Activated naive CD4-positive, alpha-beta T cell treated with Interleukin-2 at 50 U/mL for 16 hours (primary cell): ENCODE measurements at places on chromosomes 11 and 22.

DNA sequence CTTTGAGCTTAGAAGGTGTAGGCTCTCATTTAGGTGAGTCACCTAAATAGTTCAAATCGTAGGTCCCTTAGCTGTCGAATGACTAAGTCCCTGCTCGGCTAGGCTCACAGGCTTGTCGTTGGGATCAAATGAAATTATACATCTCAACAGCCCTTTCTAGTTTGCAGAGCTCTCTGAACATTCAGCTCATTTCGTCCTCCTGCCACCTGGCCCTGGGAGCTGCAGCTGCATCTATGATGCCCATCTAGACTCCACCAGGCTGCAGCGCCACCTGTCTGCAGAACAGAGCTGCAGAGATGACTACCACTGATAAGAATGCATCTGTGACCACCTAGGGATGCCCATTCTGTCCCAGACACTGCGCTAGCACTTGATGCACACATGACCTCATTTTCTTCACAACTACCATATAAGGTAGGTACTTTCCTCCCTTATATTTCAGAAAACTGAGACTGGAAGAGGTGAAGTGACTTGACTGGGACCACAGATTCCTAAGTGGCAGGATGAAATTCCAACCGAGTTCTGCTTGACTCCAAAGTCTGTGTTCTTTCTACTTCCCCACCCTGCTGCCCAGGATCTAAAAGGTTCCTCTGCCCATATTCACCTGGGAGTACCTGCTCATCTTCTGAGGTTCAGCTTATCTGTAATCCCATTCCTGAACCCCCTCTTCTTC, 141.1 kb upstream of the NARS2 start:
- DNase-seq = peak; percentile 12

GRCh38 chr11:71485063-71485399, 32.0 kb downstream of the NADSYN1 start:
- DNase-seq = no peak

GRCh38 chr22:27401321-27401720, 400.2 kb downstream of the MN1 start:
- DNase-seq = no peak

- no peak for DNase-seq
Observed at GRCh38 chr22:33224841-33225240, 166.7 kb upstream of the SYN3 start.

DNA sequence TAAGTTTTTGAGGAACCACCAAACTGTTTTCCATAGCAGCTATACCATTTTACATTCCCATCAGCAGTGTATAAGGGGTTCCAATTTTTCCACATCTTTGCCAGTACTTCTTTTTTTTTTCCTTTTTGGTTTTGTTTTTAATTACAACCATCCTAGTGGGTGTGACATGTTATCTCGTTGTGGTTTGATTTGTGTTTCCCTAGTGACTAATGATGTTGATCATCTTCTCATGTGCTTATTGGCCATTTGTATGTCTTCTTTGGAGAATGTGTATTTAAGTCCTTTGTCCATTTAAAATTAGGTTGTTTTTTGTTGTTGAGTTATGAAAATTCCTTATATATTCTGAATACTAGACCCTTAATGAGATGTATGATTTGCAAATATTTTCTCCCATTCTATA, 59.3 kb downstream of the STIM1 start:
- no peak for DNase-seq

- no peak for DNase-seq
Observed at GRCh38 chr22:35914665-35915476, 113.8 kb downstream of the RBFOX2 start.

DNA sequence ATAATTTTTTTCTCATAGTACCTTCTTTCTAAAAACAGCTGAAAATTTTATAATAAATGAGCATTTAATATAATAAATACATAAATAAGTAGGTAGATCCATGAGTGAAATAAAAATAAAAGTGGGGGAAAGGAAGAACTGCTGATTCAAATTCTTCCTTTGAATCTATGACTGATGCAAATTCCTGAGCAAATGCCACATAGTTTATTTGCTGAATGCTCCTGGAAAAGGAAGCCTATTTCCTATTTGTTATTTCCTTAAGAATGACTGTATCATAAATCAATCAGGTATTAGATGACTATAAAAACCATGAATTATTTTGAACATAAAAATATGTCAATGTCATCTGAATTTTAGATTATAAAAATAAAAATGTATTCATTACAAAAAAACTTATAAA, 16.6 kb downstream of the BTBD10 start:
- no peak for DNase-seq

GRCh38 chr22:23008896-23009295, 61.4 kb upstream of the GNAZ start:
- DNase-seq = no peak

- no peak for DNase-seq
Observed at GRCh38 chr11:119361941-119362725, 15.6 kb upstream of the MFRP start.

- no peak for DNase-seq
Observed at GRCh38 chr22:30336752-30337460, 10.2 kb upstream of the TBC1D10A start.

- DNase-seq = no peak
Observed at GRCh38 chr11:106271086-106271485, 193.6 kb downstream of the AASDHPPT start.

DNA sequence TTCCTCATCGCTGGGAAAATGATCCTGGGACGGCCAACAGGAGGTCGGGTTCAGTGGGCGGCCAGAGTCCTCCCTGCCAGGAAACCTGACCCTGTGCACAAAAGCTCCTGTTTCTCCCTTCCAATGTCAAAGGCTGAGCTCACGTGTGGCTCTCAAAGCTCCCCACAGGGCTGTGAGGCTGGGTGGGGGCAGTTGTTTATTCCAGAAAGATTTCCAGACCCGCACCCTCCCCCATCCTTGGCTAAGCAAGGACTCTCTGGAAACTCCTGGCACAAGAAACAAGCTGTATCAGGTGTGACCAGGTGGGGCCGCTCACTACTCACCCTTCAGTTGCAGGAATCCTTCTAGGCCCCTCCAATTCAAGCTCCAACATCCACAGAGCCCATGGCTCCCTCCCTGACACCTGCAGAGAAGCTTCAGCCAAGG, 131.9 kb downstream of the SHANK2 start:
- no peak for DNase-seq

- DNase-seq = no peak
Observed at GRCh38 chr11:132361011-132361550, 990.7 kb downstream of the NTM start.

GRCh38 chr11:84234462-84235202, 948.5 kb upstream of the CCDC90B start:
- no peak for DNase-seq

DNA sequence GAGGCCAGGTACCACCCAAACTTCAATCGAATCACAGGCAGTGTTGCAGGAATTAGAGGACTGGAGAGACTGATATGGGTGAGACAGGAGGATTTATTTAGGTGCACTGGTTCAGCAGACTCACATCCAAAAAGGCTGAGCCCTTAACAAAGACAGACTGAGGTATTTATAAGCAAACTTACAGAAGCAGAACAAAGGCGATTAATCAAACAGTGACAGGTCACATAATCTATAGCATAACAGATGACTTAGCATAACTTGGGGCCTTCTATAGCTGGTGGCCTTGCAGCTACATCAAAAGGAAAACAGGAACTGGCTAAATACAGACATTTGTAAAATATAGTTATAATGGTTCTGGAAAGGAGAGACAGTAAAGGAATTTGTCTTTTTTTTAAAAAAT, 2.1 kb downstream of the APOBEC3B start:
- no peak for DNase-seq

DNA sequence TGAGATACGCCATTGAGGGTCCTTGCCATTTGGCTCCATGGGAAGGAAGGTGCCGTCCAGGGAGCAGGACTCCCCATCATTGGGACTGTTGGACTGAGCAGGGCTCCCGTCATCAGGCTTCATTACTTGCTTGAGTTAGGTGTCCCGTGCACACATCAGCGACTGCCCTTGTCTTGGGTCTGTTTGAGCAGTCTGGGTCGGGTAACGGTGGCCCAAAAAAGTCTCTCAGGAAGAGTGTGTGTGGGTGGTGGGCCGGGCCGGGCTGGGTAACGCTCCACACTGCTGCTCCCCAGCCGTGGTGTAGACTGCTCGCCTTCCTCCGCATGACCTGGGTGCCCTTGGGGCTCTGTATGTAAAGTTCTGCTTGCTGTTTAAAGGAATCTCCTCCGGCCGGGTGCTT, 293.5 kb downstream of the TBC1D22A start:
- DNase-seq = no peak

DNA sequence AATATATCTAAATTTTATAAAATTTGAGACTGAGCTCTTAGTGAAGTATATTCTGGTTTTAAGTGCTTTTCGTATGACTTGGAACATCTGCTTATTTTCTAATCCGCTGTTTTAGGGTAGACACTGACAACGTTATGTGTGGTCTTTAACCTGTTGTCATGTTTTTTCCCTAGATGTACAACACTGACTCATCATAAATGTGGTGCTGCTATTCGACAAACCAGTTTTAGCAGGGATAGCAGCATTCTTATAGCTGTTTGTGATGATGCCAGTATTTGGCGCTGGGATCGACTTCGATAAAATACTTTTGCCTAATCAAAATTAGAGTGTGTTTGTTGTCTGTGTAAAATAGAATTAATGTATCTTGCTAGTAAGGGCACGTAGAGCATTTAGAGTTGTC, 23.8 kb upstream of the HIKESHI start:
- DNase-seq = no peak

- no peak for DNase-seq
Observed at GRCh38 chr11:46356924-46357482, 9.7 kb downstream of the DGKZ start.

- no peak for DNase-seq
Observed at GRCh38 chr11:127412722-127413380, 412.3 kb upstream of the KIRREL3 start.

GRCh38 chr22:35921777-35922176, 106.8 kb downstream of the RBFOX2 start:
- DNase-seq = peak; percentile 23

- no peak for DNase-seq
Observed at GRCh38 chr22:49600891-49601431, 226.7 kb downstream of the BRD1 start.

DNA sequence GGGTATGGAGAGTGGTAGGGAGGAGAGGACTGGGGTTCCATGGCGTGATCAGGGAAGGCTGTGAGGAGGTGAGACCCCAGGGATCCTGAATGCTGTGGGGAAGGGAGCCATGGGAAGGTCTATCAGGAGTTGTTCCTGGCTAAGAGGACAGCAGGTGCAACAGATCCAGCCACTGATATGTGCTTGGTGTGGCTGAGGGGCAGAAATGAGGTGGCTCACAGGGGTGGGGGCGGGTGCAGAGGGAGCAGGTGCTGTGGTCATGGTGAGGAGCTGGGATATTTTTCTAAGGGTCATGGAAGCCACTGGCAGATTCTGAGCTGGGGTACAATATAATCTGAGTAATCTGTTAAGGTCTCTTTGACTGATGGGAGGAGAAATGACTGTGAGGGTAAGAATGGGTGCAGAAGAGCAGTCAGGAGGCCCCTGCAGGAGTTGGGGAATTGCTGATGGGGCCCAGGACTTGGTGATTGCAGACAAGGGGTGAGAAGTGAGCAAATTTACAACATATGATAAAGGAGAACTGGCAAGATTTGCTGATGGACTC, 31.3 kb upstream of the DMC1 start:
- no peak for DNase-seq

DNA sequence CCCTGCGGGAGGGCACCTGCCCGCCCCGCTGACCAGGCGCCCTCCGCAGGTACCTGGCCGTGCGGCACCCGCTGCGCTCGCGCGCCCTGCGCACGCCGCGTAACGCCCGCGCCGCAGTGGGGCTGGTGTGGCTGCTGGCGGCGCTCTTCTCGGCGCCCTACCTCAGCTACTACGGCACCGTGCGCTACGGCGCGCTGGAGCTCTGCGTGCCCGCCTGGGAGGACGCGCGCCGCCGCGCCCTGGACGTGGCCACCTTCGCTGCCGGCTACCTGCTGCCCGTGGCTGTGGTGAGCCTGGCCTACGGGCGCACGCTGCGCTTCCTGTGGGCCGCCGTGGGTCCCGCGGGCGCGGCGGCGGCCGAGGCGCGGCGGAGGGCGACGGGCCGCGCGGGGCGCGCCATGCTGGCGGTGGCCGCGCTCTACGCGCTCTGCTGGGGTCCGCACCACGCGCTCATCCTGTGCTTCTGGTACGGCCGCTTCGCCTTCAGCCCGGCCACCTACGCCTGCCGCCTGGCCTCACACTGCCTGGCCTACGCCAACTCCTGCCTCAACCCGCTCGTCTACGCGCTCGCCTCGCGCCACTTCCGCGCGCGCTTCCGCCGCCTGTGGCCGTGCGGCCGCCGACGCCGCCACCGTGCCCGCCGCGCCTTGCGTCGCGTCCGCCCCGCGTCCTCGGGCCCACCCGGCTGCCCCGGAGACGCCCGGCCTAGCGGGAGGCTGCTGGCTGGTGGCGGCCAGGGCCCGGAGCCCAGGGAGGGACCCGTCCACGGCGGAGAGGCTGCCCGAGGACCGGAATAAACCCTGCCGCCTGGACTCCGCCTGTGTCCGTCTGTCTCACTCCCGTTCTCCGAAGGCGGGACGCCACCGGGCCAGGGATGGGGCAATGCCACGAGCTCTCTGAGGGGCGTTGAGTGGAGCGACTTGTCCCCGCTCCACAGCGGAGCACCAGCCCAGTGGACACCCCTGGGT, 1.8 kb downstream of the GALR3 start:
- no peak for DNase-seq

GRCh38 chr11:2305788-2306451, 4.1 kb downstream of the TSPAN32 start:
- no peak for DNase-seq

DNA sequence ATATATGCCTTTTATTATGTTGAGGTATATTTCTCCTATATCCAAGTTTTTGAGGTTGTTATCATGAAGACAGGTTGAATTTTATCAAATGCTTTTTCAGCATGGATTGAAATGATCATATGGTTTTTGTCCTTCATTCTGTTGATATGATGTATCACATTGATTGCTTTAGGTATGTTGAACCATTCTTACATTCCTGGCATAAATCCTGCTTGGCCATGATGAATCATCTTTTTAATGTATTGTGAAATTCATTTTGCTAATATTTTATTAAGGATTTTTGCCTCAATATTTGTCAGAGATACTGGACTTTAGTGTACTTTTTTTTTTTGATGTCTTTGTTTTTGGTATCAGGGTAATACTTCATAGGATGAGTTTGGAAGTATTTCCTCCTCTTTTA, 283.8 kb upstream of the C11orf87 start:
- DNase-seq = no peak

DNA sequence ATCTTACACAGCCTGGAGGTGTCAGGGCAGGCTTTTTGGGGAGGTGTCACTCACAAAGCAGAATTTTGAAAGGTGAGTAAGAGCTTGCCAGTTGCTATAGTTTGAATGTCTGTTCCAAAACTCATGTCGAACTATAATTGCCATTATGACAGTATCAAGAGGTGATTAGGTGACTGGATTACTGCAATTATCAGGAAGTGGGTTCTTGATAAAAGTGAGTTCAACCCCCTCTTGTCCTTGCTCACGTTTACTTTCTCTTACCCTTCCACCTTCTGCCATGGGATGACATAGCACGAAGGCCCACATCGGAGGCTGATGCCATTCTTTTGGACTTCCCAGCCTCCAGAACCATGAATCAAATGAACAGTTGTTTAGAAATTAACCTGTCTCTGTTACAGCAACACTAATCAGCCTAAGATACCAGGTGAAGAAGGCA, 4.7 kb upstream of the C11orf86 start:
- no peak for DNase-seq
